AML-193 (cell line): ENCODE measurements at places on chromosomes 12 and 14.

DNA sequence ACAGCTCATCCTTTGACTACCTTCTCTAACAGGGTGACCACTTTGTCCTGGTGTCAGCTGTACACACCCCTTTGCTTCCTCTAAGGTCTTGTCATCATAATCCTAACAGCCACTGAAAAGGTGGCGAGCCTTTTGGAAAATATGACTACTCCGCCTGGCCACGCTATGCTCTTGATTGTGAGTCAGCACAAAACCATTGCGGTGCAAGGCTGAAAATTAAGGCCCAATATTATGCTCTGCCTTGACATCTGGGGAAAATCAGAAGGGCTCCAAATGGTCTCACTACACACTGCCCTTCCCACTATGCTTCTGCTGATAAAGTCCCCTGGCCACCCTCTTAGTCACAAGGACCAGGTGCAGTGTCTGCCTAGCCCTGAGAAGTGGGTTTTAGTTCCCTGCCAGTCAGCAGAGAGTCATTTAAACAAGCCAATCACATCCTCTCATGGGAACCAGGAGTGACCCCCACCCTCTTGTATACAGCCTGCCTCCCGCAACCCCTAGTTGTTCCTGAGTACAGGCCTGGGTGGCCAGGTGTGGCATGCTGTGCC is 34.3 kb downstream of the FGD6 start:
- no peak for DNase-seq

DNA sequence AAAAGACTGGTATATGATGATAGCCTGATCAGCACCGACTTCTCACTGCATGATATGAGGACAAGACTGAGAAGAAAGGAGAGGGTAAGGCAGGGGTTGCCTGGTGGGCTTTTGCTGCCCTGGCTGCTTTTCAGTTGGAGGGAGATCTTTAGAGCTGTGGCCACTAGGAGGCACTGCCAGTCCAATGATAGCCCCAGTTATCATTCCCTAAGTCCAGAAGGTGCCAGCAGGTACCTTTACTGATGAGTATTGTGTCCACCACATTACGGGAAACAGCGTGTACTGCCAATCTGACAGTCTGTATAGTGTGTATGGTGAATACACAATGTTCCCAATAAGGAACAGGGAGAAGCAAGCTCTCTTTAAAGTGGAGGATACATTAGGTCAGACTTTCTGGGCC is 55.8 kb upstream of the CCDC175 start:
- peak; percentile 23 for DNase-seq

DNA sequence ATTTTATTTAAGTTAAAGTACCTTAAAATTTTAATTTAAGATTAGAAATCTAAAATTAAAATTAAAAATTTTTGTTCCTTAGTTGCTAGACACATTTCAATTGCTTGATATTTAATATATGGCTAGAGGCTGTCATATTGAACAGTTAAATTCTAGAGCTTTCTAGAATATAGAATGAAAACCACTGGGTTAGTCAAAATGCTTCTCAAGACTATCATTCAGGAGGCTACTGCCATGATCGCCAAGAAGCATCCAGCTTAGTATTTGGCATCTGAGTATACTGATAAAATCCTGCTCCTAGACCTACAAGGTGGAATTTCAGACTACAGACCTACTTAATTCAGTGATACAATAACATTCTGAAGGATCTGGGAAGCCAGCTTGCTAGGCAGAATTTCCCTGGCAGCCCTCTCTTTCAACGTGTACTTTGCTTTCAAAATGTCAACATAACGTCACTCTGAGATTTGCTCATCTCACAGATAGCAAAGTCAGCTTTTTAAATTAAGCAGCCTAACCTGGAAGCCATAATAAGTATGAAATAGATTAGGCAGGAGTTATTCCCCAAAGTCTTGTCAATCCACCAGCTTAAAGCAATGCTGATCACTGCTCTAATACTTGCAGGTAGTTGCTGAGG is 525.8 kb downstream of the FSCB start:
- no peak for DNase-seq

DNA sequence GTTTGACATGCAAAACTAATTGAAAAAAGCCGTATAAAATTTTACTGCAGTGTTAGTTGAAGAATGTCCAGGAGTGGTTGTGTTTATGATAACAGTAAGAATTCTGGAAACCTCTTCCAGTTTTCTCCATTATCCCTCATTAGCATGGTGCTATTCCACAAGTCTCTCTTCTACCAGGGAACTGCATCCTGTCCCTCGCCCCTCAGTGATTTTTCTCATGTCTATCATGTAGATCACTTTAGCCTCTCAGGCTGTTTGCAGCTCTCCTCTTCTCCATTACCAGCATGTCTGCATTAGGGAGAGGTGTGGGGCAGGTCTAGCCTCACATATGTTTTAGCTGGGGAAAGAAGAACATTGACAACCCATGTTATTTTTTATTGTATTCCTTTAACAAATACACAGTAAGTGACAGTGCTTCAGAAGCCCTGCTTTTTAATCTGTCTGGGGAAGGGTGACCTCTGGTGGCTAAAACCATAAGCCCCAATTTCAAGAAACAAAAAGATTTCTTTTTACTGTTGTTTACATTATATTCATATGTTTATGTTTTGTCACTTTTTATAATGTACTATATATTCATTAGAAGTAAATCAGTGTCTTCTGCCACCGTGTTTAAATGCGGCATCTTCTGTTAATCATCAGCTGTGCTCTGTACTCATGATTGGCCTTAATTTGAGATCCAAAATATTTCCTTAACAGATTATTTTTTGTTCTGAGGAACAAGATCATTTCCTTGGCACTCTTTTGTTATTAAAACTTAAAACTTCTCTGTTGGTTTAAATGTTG is 70.7 kb downstream of the RASSF8 start:
- DNase-seq = peak; percentile 41

- peak; percentile 63 for DNase-seq
Measured at GRCh38 chr14:81062816-81063215, 107.4 kb downstream of the TSHR start.

DNA sequence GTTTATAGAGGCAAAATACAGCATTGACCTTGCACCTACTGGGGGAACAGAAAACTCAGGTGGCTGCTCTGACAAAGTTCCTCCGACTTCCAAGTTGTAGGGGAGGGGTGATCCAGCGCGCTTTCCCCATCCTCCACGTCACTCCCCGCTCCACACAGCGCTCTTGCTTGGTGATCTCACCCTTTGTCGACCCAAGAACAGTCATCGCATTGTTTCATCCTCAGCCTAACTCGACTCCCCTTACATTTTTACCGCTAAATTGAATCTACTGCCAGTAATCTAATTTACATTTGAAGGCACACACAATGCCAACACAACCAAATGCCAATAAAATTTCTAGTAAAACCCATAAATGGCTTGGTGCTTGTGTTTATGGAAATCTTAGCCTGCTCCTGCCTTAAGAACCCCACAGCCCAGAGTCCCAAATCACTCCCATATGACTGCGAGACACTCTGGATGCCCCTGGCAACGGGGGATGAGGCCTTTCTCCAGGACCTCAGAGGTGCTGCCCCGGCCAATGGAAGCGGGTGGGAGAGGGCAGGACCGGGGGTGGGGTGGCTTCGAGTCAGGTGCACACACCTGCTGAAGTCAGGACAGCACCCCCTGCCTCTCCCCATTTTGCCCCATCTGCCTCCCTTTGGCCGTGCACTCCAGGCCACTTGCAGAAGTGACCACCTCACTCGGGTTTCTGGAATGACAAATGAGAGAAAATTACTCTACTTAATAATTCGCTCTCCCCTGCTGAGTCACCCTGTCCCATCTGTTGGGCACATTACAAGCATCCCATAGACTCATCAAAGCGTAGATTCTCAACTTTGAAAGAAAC is 98.2 kb upstream of the GSC start:
- no peak for DNase-seq

DNA sequence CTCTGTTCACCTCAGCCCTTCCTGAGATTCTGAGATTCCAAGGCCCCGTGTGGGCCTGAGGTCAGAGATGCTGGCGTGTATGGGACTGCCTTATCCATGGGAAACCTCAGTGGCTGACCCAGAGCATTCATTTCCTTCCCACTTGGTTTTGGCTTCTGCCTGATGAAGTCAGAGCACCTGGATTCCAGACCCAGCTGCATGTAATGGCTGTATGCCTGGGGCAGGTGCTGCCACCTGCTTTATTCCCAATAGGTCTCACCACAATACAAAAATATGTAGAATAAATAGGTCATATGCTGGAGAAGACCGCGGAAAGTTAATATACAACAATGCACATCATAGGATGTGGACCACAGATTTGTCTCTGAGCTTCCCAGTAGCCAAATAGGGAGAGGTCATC is 25.6 kb downstream of the FIGNL2 start:
- DNase-seq = no peak

DNA sequence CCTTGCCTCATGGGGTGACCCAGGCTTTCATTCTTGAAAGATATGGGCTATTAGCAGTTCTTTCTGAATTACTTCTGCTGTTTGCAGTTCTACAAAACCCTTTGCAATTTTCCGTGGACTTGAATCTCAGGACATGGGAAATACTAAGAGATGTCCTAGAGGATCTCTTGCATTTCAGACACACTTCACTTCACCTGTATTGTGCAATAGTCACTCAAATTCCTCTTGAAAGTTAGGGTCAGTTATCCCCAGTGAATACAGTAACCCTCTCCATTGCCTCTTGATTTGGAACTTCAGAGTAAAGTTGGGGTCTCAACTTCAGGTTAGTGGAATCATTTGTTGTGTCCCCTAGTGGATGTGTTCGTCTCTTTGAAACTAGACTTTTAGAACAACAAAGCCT is 31.8 kb downstream of the YLPM1 start:
- no peak for DNase-seq

- no peak for DNase-seq
Measured at GRCh38 chr14:58298477-58299400, at the start of gene ARID4A. Gene ARID4A (plus strand): TSS chr14:58298555. CDS start chr14:58299855, 1,300 bp downstream.
